Stimulated activated memory B cell treated with anti-CD40 and anti-IgM and Interleukin-4, amounts not matched to agents 10 μg/mL and 1 μg/mL and 100 μg/mL, for 72 hours (primary cell): ENCODE measurements at places on chromosomes 2 and 18.

GRCh38 chr18:41532344-41533086 is 422.5 kb upstream of the PIK3C3 start:
- no peak for ATAC-seq

GRCh38 chr2:172256886-172257285 is 154.2 kb upstream of the DLX2 start:
- no peak for ATAC-seq

GRCh38 chr2:138029276-138029675 is 65.0 kb downstream of the HNMT start:
- no peak for ATAC-seq

- peak; percentile 0 for ATAC-seq
Measured at GRCh38 chr2:130372833-130373807, 17.3 kb downstream of the PTPN18 start.

DNA sequence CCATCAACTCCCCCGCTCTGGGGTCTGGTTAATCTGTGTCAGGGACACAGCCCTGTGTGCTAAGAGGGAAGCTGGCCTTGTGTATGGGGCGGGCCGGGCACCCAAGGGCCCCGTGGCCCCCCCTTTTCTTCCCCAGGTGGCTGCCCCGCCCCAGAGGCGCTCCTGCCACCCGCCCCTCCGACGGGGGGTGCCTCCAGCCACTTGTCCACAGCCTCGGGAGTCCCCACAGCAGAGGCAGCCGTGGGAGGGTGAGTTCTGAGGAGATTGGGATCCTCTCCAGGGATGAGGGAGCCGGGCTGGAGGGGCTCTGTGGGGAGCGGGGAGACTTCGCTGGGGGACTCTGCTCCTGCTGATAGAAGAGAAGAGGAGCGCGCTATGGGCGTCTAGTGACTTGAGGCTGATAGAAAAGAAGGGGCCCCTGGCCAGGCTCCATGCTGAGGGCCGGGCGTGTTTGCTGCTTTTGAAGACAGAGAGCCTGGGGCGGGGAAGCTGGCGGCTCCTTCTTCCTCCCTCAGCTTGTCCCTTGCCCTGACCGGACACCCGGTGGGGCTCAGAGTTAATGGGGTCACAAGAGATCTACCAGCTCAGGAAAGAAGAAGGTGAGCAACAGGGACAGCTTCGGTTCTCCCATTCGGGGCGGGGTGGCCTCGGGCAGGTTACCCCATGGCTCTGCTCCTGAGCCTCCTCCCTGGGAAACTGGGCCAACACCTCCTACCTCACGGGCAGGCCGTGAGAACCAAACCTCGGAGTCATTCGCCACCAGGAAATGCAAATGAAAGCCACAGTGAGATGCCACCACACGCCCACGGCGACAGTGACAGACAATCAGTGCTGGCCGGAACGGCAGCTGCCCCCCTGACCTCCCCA is 89.4 kb upstream of the TAF1B start:
- ATAC-seq, result no peak

- ATAC-seq, result no peak
Measured at GRCh38 chr18:50695431-50696176, 124.2 kb downstream of the MRO start.

- no peak for ATAC-seq
Measured at GRCh38 chr18:36432880-36433555, 135.5 kb downstream of the FHOD3 start.

GRCh38 chr2:71892423-71892730 is 255.3 kb downstream of the CYP26B1 start:
- no peak for ATAC-seq

DNA sequence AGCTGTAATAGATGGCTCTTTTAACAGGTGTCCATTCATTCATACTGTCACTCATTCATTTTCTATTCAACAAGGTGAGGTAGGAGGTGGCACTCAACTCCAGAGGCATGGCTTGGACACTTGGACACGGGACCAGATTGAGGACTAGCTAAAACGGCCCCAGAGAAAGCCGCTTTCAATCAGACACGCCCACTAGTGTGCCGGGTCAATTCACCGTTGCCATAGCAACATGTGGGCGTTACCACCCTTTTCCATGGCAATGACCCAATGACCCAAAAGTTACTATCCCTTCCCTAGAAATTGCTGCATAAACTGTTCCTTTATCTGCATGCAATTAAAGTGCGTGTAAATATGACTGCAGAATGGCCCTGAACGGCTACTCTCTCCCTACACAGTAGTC is 49.2 kb upstream of the LGALSL start:
- ATAC-seq, result no peak

DNA sequence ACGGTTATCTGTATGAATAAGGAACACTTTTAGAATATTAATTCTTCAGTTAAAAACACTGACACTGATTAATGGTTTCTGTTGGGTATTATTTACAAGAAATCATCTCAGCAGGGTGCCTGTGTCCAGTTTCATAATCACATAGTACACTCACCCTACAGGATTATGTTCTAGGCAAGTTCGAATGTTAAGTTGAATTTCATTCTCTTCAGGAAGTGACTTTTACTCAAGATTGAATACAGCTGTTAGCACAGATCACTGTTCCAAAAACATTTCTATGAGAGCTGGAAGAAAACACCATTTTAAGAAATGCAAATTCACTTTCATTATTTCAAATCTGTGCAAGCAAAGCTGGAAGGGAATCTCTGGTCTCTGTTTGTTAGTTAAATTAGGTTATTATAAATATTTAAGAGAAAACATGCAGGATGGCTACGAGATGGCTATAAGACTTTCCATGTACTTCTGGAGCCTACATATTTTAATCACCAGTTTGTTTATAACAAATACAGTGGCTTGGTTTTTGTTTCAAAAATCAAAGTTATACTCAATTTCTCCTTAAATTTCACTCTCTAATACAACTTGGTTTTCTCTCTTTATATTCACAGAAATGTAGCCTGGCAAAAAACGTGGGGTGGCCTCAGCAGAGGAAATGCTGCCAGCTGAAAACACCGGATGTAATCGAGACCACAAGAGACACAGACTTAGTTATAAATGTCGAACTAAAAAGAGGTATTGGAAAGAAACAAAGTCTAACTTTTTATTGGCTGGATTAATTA is 65.8 kb downstream of the RBMS1 start:
- peak; percentile 59 for ATAC-seq

DNA sequence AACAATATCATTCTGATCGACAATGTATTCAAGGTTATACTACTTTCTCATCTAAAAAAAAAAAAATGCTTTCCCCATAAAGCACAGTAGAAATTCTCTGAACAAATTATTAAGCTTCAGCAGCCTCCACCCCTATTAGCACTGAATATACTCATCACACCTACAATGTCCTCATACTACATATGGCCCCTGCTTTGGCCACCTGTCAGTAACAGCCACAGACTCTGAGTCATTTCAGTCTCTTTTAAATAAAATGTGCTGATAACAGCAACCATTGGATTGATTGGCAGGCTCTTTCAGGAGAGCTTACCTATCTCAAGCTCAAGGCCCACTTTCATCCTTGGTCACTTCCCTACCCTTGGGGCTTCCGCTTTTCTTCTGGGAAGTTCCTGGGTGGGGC is 236.7 kb downstream of the TMX3 start:
- no peak for ATAC-seq

- no peak for ATAC-seq
Measured at GRCh38 chr2:9251154-9252001, 44.8 kb downstream of the ASAP2 start.

- ATAC-seq, result no peak
Measured at GRCh38 chr2:974054-974453, 23.4 kb downstream of the SNTG2 start.

GRCh38 chr2:217993138-217993537 is 9.7 kb downstream of the TNS1 start:
- no peak for ATAC-seq

DNA sequence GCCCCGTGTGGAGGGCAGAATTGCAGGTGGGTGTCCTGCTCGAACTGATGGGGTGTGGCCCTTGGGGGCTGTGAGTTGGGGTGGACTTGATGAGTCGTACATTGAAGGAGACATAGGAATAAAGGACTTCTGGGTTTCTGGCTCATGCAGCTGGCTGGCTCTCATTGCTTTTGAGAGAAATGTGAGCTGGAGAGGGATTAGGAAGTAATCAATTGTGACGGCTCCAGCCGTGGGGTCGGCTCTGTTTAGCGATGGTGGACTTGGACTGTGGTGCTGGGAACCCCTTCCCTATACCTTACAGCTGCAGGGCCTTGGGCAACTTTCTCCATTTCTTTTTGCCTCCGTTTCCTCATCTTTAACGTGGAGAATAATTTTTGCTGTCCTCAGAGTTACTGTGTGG is 9.2 kb downstream of the IMPA2 start:
- ATAC-seq, result no peak

DNA sequence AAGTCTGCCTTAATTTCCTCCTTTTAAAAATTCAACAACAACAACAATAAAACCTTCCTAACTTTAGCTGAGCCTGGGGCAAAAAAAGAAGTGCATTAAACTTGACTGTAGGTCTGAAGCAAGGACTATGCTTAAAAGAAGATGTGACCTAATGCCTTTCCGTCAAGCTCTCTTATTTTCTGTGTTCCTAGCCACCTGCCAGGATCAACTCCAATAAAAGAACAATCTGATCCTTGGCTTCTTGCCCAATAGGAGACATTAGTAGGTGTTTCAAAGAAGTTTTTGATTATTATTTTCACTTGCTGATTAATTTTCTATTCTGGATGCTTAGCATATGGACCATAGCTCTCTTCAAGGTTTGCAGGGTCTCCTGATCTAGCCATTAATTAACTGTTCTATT is 237.5 kb downstream of the STK39 start:
- no peak for ATAC-seq

DNA sequence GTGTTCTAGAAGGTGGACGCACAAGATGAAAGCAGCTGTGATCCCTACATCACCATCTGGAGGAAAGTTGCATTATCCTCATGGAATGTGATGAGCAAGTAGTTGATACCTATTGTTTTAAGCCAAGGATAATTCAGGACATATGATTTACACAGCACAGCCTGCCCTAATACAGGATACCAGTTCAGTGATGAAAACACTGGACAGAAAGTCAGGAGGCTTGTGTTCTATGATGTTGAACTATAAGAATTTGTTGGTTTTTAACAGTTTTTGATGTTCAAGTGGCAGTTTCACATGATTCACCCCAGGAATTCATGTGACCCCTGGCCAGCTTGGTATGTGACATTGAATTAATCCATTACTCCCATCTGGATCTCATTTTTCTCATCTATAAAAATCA is 6.2 kb upstream of the CHST10 start:
- ATAC-seq, result no peak

DNA sequence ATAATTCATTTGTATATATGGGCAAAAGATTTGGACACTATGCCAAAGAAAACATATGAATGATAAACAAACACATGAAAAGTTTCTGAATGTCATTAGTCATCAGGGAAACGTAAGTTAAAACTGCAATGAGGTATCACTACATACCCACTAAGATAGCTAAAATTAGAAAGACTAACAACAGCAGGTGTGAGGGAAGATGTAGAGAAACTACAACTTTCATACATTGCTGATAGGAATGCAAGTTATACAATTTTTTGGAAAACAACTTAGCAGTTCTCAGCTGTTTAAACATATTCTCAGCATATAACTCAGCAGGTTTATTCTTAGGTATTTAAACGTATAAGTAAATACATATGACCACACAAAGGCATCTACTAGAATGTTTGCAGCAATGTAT is 563.5 kb upstream of the KLHL29 start:
- ATAC-seq, result no peak

- no peak for ATAC-seq
Measured at GRCh38 chr2:219765231-219765911, 137.9 kb downstream of the SLC4A3 start.

DNA sequence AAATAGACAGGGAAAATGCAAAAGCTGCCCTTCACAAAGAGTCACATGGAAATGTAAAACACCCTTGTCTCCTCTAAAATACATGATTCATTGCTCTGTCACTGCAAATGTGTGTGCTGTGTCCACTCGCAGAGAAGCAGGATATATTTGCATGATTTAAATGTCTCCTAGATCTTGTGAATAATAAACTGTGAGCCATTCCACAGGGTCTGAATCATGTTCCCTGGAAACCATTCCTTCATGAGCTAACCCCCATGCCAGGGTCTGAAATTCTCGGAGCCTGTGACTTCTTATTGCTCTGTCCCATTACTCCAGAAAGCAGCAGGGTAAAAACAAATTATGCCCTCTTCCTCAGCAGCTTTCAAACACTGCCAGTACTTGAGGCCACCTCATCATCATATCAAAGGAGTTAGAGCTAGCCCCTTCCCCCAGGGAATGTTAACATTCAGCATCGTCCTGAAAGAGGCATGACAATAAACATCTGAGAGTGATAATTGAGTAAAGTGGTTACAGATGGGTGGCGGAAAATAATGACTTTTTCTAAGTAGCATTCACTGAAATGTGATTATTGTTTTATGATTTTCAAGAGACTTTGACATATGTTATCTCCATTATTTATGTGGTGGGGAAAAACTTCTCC is 11.7 kb upstream of the CNGA3 start:
- ATAC-seq, result no peak

GRCh38 chr2:32064021-32064601 is 755 bp downstream of the SPAST start:
- ATAC-seq, result peak; percentile 3

GRCh38 chr2:41847744-41848441 is 199.9 kb upstream of the PKDCC start:
- no peak for ATAC-seq

- no peak for ATAC-seq
Measured at GRCh38 chr2:149648282-149649030, 60.9 kb upstream of the MMADHC start.

DNA sequence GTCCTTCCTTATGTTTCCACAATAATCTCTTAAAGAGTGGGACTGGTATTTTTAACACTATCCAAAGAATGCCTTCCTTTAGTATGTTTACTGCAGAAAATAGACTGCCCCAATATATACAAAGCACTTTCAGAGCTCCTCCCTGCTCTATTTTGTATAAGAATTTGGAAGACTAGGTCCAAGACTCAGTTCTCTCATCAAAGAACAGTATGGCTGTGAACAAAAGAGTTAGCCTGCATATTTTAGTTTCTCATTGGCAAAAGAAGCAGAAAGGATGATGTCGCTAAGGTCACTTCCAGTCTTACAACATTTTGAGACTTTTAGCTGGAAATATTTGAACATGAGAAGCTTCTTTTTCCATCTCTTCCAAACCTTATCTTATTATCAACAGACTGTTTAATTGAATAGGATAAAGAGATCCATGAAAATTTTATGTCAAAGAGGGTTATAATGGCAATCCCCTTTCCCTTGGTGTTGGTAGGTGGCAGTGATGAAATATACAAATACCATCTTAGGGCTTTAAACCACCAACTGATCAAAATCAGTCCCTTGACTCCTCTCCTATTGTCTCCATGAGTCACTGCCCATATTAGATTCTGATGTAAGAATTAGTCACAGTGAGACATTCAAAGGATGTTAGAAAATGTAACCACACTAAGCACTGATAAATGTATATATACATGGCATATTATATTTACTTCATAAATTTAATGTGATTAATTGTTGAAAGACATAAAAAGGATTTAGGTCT is 266.9 kb upstream of the DSEL start:
- ATAC-seq, result no peak
